ENCODE measurements at places on chromosomes 6 and 20. TPM values are rescaled to one million over a fixed set of nuclear protein-coding genes. Genes with fewer than 3 reads are reported as not detected.

- no peak for DNase-seq
These were observed 140.4 kb downstream of the CDKAL1 start for GRCh38 chr6:20674664-20675063.

GRCh38 chr6:722608-723007 is 29.7 kb upstream of the EXOC2 start:
- no peak for DNase-seq

DNA sequence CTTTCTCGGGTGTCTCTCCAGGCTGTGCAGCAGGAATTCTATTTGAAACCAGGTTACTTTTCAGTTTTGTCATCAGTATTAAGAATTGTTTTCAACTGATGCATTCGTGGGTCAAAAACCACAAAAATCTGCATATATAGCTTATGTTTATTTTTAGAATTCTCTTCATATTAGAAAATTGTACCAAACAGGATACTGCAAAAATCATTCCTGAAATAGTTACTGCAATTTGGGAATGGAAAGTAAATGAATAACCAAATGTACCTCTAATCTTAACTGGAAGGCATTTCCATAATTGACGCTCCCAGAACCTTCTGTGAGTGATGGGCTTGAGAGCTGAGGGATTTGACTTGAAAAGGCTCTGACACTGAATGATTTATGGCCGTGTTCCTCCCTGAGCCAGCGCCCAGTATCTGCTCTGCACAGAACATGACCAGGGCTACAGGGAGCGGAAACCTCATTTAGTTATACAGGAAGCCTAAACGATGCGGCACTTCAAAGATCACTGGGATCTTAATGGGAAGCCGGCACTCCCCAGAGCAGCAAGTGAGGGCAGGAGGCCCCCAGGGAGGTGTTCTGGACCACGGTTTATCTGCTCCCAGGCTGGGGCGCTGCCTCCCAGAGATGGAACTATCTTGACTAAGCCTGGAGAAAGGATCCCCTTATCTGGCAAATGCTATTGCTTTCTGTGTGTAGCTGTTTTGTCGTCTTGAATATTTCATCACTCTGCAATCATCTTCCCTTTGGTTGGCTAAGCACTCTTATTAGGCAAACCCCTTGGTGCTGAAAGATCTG is 446.0 kb downstream of the QKI start:
- DNase-seq, result no peak

DNA sequence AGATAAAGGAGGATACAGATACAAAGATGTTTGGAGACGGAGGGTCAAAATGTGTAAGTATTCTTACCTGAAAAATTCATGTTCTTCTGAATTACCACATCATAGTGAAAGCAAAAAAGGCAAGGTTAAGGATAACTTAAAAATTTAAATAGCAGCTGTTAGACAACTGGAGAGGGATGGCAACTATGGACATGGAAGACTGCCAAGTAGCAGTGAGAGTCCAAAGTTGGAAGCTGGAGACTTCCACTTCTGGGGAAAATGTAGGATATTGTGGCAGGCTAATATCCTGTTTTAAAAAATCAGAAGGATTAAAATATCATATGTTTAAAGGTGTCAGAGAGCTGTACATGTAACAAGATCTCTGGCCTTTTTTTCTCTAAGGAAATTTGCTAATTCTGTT is 29.8 kb downstream of the SYCP2 start:
- DNase-seq, result no peak

- no peak for DNase-seq
These were observed 18.5 kb upstream of the DCBLD1 start for GRCh38 chr6:117463762-117464665.

- DNase-seq, result no peak
These were observed 251.0 kb downstream of the UST start for GRCh38 chr6:148997865-148998264.

- DNase-seq, result no peak
These were observed 13.2 kb upstream of the SERINC1 start for GRCh38 chr6:122484760-122485159.

DNA sequence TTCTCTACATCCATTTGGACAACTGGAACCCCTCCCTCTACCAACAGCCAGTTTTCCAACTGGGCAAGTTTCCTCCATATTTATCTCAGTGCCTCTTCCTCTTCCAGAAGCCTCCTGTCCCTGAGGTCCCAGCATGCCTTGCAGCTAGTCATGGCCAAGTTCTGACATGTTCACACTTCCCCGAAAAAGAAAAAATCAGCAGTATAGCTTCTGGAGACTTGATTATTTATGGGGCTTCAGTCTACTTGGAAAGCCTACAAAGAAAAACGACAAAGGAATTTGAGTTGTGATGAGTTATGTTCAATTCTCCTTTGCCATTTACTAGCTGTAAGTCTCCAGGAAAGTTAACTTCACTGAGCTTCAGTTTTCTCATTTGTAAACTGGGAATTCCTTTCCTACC is 406.5 kb downstream of the MAFB start:
- DNase-seq, result no peak

GRCh38 chr20:36957875-36958667 is 6.6 kb upstream of the SAMHD1 start:
- no peak for DNase-seq

GRCh38 chr20:63056236-63057170 is 49.7 kb upstream of the BHLHE23 start:
- DNase-seq, result peak; percentile 77

The KCNQ5 gene
- total RNA-seq, result 1.0 TPM

The PRSS35 gene
- total RNA-seq, result 8.5 TPM

The HDGFL1 gene
- total RNA-seq, result not detected

The PABPC1L gene
- total RNA-seq, result 219 TPM

Data from progenitor cell of endocrine pancreas (in vitro differentiated cells).